ENCODE measurements at places on chromosomes 13 and 19. TPM values are rescaled to one million over a fixed set of nuclear protein-coding genes. Genes with fewer than 3 reads are reported as not detected.

Gene ZNF90
- total RNA-seq: not detected

Gene TEKTIP1
- not detected for total RNA-seq

Gene OR7C1
- total RNA-seq: not detected

Gene HAUS8
- 17.1 TPM for total RNA-seq

Gene RNF17
- not detected for total RNA-seq

Gene ERICH6B
- total RNA-seq: not detected

Gene RBM42
- 199 TPM for total RNA-seq

Gene NEK3
- 9.7 TPM for total RNA-seq

Gene ZNF730
- total RNA-seq: not detected

Gene KIR3DL1
- not detected for total RNA-seq

Gene TGFBR3L
- total RNA-seq: not detected

Gene KIR2DL1
- total RNA-seq: not detected

Gene MAP1S
- total RNA-seq: 22.0 TPM

Gene RAB3A
- 0.50 TPM for total RNA-seq

Gene CASP14
- total RNA-seq: not detected

Gene IFNL4
- total RNA-seq: not detected

Gene FUT3
- total RNA-seq: not detected

Measured in A549 treated with ZK216348 at 1 μM for 4 hours (cell line).